ENCODE measurements at places on chromosomes 4 and X.

GRCh38 chrX:15946783-15947580 is 92.4 kb upstream of the AP1S2 start:
- DNase-seq: peak; percentile 58

GRCh38 chr4:115152081-115152480 is 38.7 kb upstream of the NDST4 start:
- DNase-seq: no peak

DNA sequence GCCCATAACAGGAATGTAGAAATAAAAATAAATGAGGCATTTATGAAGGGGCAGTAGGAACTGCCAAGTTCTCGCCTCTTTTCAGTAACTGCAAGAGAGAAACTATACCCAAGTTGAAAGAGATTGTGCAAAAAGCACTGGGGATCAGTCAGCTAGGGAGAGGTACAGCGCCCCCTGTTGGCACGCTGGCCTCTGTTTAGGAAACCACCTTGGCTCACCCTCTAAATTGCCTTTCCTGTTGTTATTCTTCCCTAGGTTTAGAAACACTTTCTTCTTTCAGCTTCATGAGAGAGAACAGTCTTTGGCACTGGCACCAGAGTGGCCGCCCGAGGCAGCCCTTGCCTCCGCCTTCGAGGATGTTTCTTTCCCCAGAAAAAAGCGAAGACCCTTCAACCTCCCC is 348.5 kb downstream of the MID1IP1 start:
- peak; percentile 53 for DNase-seq

GRCh38 chr4:94605241-94605805 is 152.4 kb upstream of the BMPR1B start:
- no peak for DNase-seq

Data from MV-4-11 (cell line).